ENCODE measurements at places on chromosomes 5 and 9.

- DNase-seq = no peak
Measured at GRCh38 chr5:77859306-77859705, 83.2 kb upstream of the TBCA start.

DNA sequence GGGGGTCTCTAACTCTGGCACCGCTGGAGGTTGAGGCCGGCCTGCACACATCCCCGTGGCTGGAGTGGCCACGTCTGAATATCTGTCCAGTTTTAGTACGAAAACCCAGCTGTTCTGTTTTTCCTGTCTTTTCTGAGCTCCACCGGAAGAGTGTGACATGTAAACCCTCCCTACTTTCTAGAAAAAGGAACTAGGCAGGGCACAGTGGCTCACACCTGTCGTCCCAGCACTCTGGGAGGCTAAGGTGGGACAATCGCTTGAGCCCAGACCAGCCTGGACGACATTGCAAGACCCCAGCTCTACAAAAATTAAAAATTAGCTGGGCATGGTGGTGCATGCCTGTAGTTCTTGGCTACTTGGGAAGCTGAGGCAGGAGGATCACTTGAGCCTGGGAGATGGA is 8.2 kb upstream of the PHYKPL start:
- no peak for DNase-seq

- no peak for DNase-seq
Measured at GRCh38 chr5:56480078-56480704, 247.1 kb upstream of the ANKRD55 start.

DNA sequence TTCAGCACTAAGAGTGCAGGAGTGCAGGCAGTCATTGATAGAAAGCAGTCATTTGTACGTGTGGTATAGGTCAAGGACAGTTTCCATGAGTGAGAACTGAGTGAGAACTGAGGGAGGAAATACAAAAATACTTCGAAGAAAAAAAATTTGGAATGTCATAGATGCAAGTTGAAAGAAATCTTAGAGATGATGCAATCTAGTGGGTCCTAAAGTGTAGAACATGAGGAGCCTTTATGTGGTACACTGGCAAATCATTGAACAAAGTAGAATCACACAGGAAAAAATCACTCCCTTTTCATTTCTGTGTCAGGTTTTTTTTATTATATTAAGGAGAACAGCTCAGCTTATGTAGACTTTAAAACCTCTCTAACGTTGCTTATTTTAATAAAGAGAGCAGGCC is 26.4 kb upstream of the SLC1A1 start:
- DNase-seq = no peak

DNA sequence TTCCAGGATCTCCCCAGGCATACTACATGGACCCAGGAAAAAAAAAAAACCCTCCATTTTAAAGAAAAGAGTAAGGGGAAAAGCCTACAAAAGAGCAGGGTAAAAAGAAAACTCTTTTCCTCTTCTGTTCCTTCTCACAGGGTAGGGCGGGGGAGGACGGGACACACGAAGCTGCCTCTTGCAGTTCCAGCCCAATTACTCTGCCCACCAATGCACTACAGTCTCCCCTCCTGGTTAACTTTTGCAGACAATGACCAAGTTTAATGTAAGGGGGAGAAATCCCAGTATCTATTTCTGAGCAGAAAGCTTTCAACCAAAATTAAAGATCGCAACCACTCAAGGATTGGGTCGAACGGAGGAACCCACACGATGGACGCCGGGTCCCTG is 1.3 kb downstream of the BRD3 start:
- DNase-seq = no peak

- peak; percentile 78 for DNase-seq
Measured at GRCh38 chr5:53360811-53361210, 119.6 kb upstream of the FST start.

- DNase-seq = peak; percentile 89
Measured at GRCh38 chr5:119418606-119419100, 33.6 kb upstream of the HSD17B4 start.

- no peak for DNase-seq
Measured at GRCh38 chr5:109775130-109775529, 85.4 kb downstream of the MAN2A1 start.

DNA sequence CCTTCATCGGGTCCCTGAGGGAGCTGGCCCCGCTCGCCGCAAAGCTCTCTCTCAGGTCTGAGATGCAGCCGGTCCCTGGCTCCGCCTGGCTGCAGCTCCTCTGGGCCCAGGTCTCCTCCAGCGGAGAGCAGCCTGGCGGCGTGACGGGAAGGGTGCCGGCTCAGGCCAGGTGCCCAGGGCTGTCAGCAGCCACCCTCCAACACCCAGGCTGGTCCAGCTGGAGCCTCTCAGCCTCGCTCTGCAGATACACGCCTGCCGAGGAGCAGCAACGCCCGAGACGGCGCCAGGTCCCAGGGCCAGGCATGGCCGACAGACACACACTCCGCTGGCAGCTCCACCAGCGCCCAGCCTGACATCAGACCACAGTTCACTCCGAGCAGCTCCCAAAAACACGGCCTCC is 25.6 kb downstream of the FAM163B start:
- DNase-seq = no peak

DNA sequence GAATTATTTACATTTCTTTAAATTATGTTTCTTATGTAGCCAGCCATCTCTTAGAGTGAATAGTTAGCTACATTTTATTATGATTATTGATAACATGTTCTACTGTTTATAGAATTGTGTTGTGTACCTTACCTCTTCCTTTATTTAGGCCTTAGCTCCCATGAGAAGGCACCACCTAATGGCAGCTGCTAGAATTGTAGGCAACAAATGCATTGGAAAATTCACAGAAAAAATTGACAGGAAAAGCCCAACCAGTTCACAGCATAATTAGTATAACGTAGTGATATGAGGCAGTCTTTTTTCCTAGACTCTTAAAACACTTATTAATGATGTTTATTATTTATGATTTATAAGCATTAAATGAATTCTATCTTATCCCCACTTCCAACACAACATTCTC is 175.8 kb downstream of the WDR70 start:
- no peak for DNase-seq

DNA sequence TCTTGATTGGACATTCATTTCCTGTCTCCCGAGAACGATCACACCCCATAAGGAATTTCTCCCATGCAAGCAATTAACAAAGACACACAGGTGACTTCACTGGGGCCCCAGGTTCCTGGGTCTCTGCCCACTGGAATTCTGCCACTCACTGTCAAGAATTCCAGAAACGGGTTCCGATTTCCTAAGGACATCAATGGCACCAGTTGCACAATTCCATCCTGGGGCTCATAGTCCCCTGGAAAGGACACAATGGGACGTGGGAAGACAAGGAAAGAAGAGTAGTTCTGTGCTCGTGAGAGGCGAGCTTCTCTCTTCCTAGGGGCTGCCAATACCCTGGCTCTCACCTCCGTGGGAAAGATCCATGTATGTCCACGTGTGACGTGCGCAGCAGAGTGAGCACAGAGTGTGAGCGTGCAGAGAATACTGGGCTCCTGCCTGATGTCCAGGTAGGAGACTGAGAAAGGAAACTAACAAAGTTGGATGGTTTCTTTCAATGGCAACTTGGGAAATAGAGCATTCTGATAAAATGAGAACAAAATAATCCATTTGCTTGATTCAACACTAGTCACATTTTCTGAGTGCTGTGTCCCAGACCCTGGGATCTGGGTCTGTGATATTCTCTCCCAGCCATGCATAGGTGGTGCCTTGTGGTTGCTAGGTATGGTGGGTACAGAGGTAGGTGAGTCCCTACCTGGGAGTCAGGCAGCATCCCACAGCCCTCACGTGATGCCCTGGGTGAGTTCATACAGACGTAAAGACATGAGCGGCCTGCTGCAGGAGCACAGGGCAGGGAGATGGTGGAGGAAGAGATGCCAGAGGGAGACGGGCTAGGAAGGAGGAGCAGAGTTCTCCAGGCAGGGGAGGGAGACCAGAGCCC is 159.8 kb downstream of the COL23A1 start:
- no peak for DNase-seq

DNA sequence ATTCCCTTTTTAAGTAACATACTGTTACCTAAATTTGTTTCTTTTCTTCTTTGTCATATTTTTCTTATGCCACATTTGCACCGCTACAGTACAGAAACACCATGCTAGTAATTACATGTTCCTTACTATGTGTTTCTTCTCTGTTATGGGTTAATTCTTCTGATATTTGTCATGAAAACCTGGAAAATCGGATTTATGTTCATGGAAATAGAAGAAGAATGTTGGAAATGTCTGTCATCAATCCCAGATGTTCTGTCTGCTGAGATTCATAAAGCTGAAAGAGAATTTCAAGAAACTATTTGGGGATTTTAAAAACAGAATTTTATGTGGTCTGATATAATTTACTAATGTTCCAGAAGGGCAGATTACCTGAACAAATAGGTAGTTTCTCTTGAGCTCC is 305.2 kb upstream of the NREP start:
- DNase-seq = no peak

DNA sequence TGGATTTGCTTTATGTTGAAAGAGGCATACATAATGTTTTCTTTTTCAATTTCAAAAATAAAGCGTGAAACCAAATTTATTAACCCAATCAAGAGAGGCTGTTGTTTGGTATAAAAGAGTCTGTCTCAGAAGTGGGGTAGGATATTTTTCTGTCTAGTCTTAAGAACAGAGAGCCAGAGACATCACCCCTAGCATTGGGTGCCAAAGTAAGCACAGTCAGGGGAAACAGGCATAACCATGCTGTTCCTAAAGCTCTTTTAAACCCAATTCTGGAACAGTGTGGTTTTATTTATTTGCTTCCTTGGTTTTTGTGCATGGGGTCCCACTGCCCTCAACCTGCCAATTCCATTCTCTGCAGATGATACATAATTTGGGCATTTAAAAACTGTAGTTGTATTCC is 88.2 kb downstream of the UBE2R2 start:
- DNase-seq = no peak

- no peak for DNase-seq
Measured at GRCh38 chr5:138712324-138712723, 40.9 kb upstream of the CTNNA1 start.

- no peak for DNase-seq
Measured at GRCh38 chr5:37742111-37742510, 97.7 kb downstream of the GDNF start.

GRCh38 chr9:36872641-36873040 is 161.4 kb downstream of the PAX5 start:
- no peak for DNase-seq

- peak; percentile 30 for DNase-seq
Measured at GRCh38 chr5:72093217-72093616, 14.1 kb upstream of the MAP1B start.

DNA sequence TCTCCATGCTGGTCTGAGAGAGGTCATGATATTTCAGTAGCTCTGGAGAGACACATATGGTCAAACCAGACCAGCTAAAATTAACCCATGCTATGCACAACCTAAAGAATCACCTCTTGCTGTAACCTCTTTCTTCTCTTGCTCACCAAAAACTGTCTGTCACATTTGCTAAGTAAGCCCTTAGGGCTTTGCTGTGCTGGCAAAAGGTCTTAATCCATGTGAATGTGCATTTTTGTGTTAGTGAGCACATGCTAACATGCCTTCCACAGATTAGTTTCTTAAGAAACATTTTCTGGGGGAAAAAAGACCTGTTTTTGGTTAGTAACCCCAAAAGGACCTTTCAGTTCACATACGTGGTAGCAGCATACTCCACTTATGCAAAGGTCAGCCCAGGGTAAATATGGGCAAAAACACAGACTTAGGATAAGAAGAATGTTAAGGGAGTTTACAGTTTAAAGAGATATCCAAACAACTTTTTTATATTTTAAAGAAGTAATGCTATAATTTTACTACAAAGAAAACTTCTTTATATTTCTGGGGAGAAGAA is 124.2 kb upstream of the CCDC152 start:
- DNase-seq = no peak

DNA sequence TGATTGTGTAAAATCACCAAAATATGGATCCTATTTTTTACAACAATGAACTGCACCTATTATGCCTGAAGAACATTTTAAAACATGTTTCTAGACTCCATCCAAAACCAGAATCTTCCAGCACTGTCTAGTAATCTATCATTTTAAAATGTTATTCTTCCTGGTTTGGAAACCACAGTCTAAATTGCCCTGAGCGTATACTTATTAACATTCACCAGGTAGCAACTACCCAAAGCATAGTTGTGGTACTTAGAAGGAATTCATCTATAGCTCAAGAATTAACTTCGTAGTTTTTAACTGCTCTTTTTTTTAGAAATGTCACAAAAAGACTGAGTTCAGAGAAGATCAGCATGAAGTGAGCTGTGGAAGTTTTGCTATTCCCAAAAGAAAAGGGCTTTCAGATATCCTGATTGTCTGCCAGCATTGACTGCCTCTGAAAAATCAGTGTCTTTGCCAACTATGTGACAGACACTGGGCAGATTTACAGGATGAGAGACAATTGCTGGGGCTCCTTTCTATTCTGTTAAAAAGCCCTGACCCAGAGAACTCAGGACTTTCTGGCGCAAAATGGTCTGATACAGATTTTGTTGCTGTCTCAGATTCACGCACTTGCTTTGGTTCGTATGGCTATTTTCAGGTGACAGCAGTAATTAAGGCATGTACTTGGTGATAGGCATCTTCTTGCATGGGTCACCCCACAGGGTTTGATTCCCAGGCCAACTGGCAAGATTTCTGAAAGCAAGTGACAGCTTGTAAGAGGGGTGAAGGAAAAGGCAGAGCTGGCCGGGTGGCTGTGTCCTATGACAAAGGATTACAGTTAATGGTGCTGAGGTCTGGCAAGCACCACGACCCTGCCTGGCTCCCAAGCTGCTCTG is 152.5 kb upstream of the RAI14 start:
- DNase-seq = no peak

- DNase-seq = no peak
Measured at GRCh38 chr5:41841325-41841724, 28.9 kb downstream of the OXCT1 start.

DNA sequence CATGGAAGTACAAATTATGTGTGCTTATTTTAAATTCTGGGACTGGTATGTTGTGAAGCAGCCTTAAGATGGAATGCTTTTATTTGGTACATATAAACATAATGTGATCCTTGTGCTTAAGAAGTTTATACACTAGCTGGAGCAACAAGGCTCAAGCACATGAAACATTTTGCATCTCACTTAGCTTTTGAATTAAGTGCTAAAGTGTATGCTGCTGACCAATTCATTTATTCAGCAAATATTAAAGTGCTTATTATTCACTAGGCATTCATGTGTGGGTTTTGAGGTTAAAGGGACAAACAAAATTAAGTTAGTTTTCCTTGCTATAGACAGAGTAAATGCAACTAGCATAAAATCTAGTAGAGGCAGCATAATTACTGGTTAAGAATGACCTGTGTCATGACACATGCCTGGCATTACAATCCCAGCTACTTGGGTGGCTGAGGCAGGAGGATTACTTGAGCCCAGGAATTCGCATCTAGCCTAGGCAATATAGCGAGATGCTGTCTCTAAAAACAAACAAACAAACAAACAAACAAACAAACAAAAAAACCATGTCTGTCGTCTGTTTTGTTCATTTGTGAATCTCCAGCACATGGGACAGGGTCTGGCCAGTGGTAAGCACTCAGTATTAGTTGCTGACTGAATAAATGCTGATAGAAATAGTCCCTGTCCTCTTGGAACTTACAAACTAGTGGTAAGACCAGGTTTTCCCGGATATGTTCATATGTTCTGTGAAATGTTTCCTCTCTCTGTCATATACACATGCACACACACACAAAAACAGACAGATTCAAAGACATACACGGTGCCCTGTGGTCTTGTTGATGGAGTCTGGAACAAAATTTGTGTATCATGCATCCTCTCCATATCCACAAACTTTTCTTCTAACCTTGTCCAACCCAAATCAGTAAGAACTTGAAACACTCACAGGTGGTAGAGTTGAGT is 41.9 kb upstream of the TNFAIP8 start:
- no peak for DNase-seq
